ENCODE measurements at places on chromosomes 16 and 17. TPM values are rescaled to one million over a fixed set of nuclear protein-coding genes. Genes with fewer than 3 reads are reported as not detected.

The LYRM1 gene
- 54.9 TPM for total RNA-seq

The C16orf54 gene
- total RNA-seq = not detected

The MYH11 gene
- 0.03 TPM for total RNA-seq

The TEX14 gene
- 0.10 TPM for total RNA-seq

The C16orf46 gene
- total RNA-seq = 1.0 TPM

The FN3K gene
- 0.42 TPM for total RNA-seq

The CDH11 gene
- total RNA-seq = 67.8 TPM

The IKZF3 gene
- not detected for total RNA-seq

The PSMC3IP gene
- 1.2 TPM for total RNA-seq

The DHRS11 gene
- total RNA-seq = 7.0 TPM

The ZSCAN32 gene
- 20.4 TPM for total RNA-seq

The RCVRN gene
- not detected for total RNA-seq

The MEIOB gene
- not detected for total RNA-seq

The C17orf78 gene
- total RNA-seq = not detected
